Fibroblast of lung (primary cell): ENCODE measurements at places on chromosomes 13 and 19.

- no peaks in the 10 kb centered on the region for H3K4me1 ChIP-seq
- DNase-seq: no peak
- H3K27ac ChIP-seq: no peak overlapping the region
- H3K36me3 ChIP-seq: no peaks in the 10 kb centered on the region
- H3K27me3 ChIP-seq: no peaks in the 10 kb centered on the region
- H3K4me3 ChIP-seq: no peak overlapping the region
These were observed 1646.0 kb downstream of the PCDH9 start for GRCh38 chr13:65584126-65584525.

DNA sequence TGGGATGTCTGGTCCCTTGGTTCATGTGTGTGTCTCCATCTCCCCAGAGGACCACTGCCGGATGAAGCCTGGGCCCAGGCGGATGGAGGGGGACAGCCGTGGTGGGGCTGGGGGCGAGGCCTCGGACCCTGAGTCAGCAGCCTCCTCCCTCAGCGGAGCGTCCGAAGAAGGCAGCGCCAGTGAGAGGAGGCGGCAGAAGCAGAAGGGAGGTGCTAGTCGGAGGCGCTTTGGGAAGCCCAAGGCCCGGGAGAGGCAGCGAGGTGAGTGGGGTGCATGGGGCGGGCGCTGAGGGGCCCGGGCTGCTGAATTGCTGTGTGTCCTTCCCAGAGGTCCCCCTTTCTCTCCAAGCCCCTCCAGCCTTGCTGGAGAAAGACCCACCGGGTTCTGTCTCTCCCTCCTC is 3.2 kb downstream of the CCDC106 start:
- no peak overlapping the region for H3K27ac ChIP-seq
- H3K4me1 ChIP-seq: no peaks in the 10 kb centered on the region
- H3K36me3 ChIP-seq: peaks cover 7% of the 10 kb centered on the region
- DNase-seq: no peak
- H3K27me3 ChIP-seq: no peaks in the 10 kb centered on the region
- no peak overlapping the region for H3K4me3 ChIP-seq

DNA sequence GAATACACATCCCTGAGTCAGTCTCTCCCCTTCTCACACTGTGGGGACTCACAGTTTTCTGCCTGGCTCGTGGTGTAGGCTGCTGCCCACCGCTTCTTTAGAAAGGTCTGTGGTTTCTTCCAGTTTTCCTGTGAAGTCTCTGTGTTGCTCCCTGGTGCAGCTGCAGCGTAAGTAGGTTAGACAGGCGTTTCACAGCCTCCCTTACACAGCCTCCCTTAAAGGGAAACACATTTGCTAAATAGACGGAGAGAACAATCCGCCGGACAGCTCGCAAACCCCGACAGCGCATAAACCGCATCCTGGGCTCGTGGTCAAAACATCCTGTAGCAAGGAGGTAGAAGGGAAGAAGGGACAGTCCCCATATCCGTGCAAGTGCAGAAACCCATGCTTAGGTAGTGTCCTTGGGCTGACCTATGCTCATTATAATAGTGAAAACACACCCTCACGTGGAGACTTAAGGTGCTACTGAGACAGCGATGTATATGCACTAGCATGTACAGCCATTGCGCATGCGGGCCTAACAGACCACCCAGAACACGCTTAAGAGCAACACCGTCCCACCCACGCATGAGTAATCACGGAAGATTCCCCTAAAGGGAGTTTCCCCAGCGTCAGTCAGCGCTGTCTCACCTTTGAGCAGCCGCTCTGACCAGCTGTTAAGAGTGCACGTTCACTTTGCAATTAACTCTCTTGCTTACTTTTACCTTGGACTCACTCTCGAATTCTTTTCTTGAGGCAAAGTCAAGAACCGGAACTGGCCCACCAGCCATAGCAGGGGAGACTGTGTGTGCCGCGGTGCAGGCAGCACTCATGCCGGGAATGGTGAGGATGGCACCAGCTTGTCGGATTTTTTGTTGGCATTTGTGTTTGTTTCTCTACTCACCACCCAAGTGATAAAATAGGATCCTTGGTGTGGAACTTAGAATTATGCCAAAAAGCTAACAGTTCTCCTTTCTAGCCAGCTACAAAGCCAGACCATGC is 16.6 kb downstream of the SIGLEC8 start:
- H3K27ac ChIP-seq: no peak overlapping the region
- H3K4me3 ChIP-seq: no peak overlapping the region
- no peaks in the 10 kb centered on the region for H3K27me3 ChIP-seq
- no peak for DNase-seq

DNA sequence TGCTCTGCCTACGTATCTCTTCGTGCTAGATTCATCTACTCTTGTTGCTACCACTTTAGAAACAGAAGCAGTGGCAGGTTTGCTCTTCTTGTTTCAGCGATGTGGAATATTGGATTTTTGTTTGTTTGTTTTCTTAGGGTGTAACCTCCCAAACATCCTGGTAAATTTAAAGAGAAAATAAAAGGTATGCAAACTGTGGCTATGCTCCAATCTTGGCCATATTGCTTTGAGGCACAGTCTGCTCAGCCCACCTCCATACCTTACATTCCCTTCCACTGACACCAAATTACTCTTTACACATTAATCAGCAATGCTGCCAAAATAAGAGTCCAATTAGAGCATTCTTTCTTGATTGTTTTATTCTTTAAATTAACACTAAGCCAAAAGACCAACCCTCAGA is 25.2 kb upstream of the UBL3 start:
- H3K27ac ChIP-seq: no peak overlapping the region
- H3K4me1 ChIP-seq: no peaks in the 10 kb centered on the region
- peaks cover 10% of the 10 kb centered on the region for H3K27me3 ChIP-seq
